ENCODE measurements at places on chromosomes 2 and 18. TPM values are rescaled to one million over a fixed set of nuclear protein-coding genes. Genes with fewer than 3 reads are reported as not detected.

Gene ILKAP
- total RNA-seq, result 57.2 TPM

DNA sequence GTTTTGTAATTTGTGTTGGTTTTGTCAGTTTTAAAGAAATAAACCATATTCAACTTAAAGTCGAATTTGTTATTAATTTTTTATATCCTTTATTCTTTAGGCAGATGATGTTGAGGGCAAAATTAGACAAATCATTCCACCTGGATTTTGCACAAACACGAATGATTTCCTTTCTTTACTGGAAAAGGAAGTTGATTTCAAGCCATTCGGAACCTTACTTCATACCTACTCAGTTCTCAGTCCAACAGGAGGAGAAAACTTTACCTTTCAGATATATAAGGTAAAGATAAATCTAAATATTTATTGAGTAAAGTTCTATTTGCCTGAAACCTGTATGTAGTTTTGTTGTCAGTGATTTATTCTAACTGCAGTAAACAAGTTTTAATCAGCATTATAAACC lies 34.5 kb upstream of the METAP1D start:
- no peaks in the 10 kb centered on the region for H3K27me3 ChIP-seq
- H3K27ac ChIP-seq, result no peak overlapping the region
- H3K4me3 ChIP-seq, result no peak overlapping the region
- H3K36me3 ChIP-seq, result peaks cover 23% of the 10 kb centered on the region
- DNase-seq, result no peak
- no peaks in the 10 kb centered on the region for H3K4me1 ChIP-seq

- no peak overlapping the region for H3K4me3 ChIP-seq
- no peaks in the 10 kb centered on the region for H3K36me3 ChIP-seq
- no peak for DNase-seq
- H3K4me1 ChIP-seq, result peaks cover 6% of the 10 kb centered on the region
Observed at GRCh38 chr18:55864281-55864680, 276.3 kb upstream of the TCF4 start.

DNA sequence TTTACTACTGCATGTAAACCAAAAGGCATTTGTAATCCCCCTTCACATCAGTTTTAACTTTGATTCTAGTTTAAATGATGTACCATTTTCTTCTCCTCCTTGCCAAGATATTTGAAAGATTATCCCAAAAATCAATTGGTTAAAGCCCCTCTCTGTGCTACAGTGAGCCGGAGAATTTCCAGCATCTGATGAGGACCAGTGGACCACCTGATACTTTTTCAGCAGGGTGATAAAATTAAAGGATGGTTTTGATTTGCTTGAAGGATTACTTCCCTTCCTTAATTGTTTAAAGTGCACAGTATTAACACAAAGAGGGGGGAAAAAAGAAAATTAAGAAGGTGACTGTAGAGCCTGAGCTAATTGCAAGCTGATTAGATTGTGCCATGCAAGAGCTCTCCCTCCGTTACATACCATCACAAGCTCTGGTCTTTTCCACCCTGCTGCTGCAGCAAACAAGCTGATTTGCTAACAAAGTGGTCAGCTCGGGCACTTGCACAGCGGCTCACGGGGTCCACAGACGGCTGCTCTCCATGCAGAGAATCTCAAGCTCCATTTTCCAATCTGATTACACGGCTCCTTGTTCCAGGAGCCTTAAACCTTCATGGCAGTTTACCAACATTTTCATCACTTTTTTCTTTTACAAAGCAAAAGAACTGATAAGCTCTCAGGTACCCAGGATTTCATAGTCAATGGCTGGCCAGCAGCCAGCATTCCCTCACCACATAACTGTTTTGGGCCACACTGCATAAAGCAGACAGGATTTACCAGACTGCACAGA lies 22.1 kb downstream of the FIGN start:
- H3K27ac ChIP-seq, result no peak overlapping the region
- no peak overlapping the region for H3K4me3 ChIP-seq
- no peaks in the 10 kb centered on the region for H3K27me3 ChIP-seq
- peaks cover 25% of the 10 kb centered on the region for H3K4me1 ChIP-seq
- peaks cover 2% of the 10 kb centered on the region for H3K36me3 ChIP-seq

DNA sequence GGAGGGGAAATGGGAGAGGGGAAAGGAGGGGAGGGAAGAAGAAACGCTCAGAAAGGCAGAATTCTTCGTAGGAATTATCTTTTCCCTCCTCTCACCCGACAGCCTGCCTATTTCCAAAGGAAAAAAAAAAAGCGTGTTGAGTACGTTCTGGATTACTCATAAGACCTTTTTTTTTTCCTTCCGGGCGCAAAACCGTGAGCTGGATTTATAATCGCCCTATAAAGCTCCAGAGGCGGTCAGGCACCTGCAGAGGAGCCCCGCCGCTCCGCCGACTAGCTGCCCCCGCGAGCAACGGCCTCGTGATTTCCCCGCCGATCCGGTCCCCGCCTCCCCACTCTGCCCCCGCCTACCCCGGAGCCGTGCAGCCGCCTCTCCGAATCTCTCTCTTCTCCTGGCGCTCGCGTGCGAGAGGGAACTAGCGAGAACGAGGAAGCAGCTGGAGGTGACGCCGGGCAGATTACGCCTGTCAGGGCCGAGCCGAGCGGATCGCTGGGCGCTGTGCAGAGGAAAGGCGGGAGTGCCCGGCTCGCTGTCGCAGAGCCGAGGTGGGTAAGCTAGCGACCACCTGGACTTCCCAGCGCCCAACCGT lies at the start of gene GAD1:
GAD1 (plus strand) TSS at position 384 of the 589 bp plus-strand sequence. CDS start 1,705 bp downstream, outside the sequence.
- DNase-seq, result peak; percentile 86
- H3K4me1 ChIP-seq, result peaks cover 6% of the 10 kb centered on the region
- H3K36me3 ChIP-seq, result no peaks in the 10 kb centered on the region
- H3K27ac ChIP-seq, result no peak within 1 kb of the TSS

- H3K4me3 ChIP-seq, result no peak overlapping the region
- H3K4me1 ChIP-seq, result peaks cover 31% of the 10 kb centered on the region
- DNase-seq, result peak; percentile 63
- H3K36me3 ChIP-seq, result peaks cover 32% of the 10 kb centered on the region
Observed at GRCh38 chr2:189799531-189799930, 15.3 kb downstream of the PMS1 start.

- no peak overlapping the region for H3K27ac ChIP-seq
- no peaks in the 10 kb centered on the region for H3K27me3 ChIP-seq
- H3K36me3 ChIP-seq, result peaks cover 100% of the 10 kb centered on the region
- H3K4me1 ChIP-seq, result no peaks in the 10 kb centered on the region
- no peak for DNase-seq
Observed at GRCh38 chr2:96188821-96189526, 19.7 kb downstream of the STARD7 start.
